LHCN-M2 (cell line): ENCODE measurements at places on chromosomes 4 and X. TPM values are rescaled to one million over a fixed set of nuclear protein-coding genes. Genes with fewer than 3 reads are reported as not detected.

DNA sequence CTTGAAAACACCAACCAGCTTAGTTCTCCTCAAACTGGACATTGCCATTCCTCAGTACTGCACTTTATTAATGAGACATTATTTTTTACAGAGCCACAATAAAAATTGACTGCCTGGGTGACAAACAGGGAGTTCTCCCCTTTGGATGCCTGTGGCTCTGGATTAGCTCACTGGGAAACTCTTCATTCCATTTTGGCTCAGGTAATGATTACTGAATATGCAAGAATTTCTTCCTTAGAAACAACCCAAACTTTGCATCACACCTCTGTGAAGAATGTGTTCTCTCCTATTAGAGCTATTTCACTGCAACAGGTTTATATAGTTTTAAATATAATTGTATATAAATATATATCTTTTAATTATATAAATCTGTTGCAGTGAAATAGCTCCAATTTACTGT is 2065.8 kb downstream of the ARAP2 start:
- DNase-seq: no peak

The ART3 gene
- total RNA-seq: not detected in 2 replicates

- no peak for DNase-seq
These were observed 92.2 kb downstream of the MAML3 start for GRCh38 chr4:140061659-140062289.

The MTTP gene
- 0.06 TPM in 1 of 2 replicates, not detected in the other for total RNA-seq

The ASMTL gene
- 11.5 and 15.1 TPM in 2 replicates for total RNA-seq

GRCh38 chr4:100582146-100582545 is 64.3 kb upstream of the EMCN start:
- DNase-seq: no peak
